ACHN (cell line): ENCODE measurements at places on chromosomes 1 and 21.

GRCh38 chr1:31667065-31667785 is 22.5 kb upstream of the PEF1 start:
- no peak for DNase-seq

DNA sequence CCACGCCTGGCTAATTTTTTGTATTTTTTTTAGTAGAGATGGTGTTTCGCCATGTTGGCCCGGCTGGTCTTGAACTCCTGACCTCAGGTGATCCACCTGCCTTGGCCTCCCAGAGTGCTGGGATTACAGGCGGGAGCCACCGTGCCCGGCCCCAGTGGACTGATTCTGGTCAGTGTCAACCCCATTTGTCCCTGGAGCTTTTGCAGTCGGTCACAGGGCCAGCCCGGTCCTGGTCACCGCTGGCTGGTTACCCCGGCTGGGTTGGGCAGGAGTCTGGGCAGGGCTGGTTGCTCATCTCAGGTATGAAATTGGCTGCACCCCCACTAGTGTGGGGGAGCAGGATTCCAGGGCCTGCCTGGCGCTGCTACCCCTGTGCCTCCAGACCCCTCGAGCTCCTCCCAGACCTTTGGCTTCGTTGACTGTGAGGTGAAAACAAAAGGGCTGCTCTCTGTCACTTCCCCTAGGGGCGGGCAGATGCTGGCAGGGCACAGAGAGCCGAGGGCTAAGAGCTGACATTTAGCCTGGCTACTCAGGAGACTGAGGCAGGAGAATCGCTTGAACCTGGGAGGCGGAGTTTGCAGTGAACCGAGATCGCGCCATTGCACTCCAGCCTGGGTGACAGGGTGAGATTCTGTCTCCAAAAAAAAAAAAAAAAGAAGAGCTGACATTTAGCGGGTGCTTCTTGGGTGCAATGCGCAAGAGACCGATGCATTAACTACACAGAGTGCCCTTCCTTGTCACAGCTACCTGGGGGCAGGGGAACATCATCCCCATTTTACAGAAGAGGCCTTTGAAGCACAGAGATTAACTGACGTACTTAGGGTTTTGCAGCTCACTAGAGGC is 10.6 kb downstream of the TNFRSF1B start:
- DNase-seq = no peak

GRCh38 chr1:9604836-9605235 is 16.1 kb downstream of the TMEM201 start:
- no peak for DNase-seq

GRCh38 chr21:20998886-20999285 is 677 bp downstream of the NCAM2 start:
- DNase-seq = no peak

GRCh38 chr21:16422702-16423101 is 692.9 kb downstream of the USP25 start:
- no peak for DNase-seq

- DNase-seq = no peak
These were observed 282.8 kb upstream of the PKN2 start for GRCh38 chr1:88401313-88401712.

- DNase-seq = no peak
These were observed 51.9 kb downstream of the LRRN2 start for GRCh38 chr1:204633665-204634064.

DNA sequence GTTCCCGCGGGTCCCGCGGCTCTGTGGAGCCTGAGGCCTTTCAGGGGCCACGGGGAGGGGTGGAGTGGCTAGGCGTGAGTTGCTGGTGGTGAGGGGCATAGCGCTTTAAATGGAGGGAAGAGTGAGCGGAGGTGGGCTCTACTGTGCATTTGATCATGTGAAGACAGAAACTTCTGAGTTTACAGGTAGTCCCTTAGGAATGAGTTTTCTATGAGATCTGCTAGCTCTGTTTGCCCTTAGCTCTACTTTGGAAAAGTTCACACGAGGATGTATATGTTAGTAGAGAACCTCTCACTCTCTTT is 593 bp downstream of the ST6GALNAC3 start:
- DNase-seq = no peak

- no peak for DNase-seq
These were observed 76.1 kb downstream of the SCCPDH start for GRCh38 chr1:246800356-246800755.

- no peak for DNase-seq
These were observed 35.3 kb upstream of the COL6A2 start for GRCh38 chr21:46062471-46063211.

DNA sequence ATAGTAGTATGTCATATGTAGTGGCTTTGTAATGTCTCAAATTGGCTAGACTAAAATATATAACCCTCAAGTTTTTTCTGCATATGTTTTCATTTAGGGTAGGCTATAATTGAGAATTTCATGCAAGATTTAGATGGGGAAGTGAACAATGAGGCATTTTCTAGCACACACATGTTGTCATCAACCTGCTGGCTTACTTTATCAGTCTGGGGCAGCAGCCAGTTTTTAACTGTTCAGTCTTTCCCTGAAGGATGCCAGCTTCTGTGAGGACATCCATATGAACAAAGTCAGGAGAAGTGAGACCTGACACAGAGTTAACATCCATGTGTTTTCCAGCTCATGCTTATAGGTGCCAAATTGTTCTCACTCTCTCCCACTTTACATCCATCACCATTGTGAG is 74.7 kb upstream of the OLFM3 start:
- DNase-seq = no peak

- DNase-seq = no peak
These were observed 17.8 kb downstream of the EGLN1 start for GRCh38 chr1:231404318-231404717.

GRCh38 chr21:22754746-22755145 is 1756.5 kb downstream of the NCAM2 start:
- no peak for DNase-seq

GRCh38 chr1:25028907-25029599 is 99.0 kb upstream of the RUNX3 start:
- no peak for DNase-seq

DNA sequence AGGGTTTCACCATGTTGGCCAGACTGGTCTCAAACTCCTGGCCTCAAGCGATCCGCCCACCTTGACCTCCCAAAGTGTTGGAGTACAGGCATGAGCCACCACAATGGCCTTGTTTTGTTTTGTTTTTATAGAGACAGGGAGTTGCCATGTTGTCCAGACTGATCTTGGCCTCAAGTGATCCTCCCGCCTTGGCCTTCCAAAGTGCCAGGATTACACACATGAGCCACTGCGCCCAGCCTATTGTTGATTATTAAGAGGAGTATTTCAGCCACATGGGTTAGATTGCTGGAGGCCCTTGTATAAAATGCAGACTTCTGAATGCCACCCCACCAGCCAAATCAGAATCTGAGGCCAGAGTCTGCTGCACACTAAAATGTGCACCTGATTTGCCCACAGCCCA is 57.2 kb upstream of the ANGPTL1 start:
- DNase-seq = no peak

GRCh38 chr1:21852282-21853130 is 40.4 kb downstream of the LDLRAD2 start:
- DNase-seq = no peak

GRCh38 chr1:167713330-167714081 is 8.3 kb upstream of the MPZL1 start:
- DNase-seq = no peak

- DNase-seq = no peak
These were observed 263.1 kb downstream of the CAMTA1 start for GRCh38 chr1:7048395-7048794.

DNA sequence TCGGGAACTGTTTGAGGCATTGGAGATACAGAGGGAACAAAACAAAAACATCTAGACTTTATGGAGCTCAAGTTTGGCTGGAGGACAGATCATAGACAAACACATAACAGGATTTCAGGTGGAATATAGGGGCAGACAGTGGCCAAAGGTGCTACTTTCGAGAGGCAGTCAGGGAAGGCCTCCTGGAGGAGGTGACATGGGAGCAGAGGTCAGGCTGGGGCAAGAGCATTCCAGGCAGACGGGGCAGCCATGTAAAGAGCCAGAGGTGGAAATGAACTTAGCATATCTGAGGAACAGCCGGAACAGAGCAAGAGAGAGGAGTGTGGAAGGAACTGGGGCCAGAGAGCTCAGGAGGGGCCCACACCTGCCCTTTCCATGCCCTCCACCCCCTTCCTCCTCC is 122.3 kb downstream of the DMRTB1 start:
- no peak for DNase-seq

DNA sequence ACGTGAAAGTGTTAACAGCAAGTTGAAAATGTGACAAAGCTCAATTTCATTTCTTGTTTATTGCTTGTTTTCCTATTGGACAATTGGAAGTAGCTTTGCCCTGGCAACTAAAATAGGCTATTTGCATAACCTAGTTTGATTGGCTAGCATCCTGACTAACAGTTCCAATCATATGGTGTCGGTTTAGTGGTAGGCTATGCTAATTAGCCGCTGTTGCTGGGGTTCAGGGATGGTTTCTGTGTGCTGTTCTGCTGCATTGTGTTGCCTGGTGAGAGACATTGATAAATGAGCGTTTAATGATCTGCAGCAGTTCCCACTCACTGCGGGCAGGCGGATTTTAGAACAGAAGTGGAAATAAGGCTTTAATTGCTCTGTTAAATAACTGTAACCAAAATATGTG is 68.5 kb downstream of the DYRK1A start:
- peak; percentile 89 for DNase-seq

- no peak for DNase-seq
These were observed 62.9 kb upstream of the LMO4 start for GRCh38 chr1:87265786-87266185.

- no peak for DNase-seq
These were observed 12.5 kb downstream of the H6PD start for GRCh38 chr1:9246841-9247785.

GRCh38 chr1:24481101-24481500 is 21.5 kb upstream of the RCAN3 start:
- DNase-seq = no peak

DNA sequence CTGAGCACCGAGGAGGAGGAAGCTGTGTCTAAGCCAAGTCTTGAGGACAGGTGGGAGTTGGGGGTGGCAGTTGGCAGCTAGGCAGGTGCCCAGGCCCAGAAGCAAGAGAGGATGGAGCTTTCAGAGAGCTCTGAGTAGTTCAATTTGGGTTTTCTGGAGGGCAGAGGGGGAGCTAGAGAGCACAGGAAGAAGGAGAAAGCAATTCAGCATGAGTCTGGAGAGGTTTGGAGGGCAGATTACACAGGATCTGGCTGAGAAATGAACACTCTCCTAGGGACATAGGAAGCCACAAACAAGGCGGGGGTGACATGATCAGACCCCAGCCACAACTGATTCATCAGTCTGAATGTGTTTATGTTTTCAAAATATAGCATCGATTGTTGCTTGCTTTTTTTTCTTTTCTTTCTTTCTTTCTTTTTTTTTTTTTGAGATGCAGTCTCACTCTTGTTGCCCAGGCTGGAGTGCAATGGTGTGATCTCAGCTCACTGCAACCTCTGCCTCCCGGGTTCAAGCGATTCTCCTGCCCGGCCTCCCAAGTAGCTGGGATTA is 23.8 kb downstream of the PTPRF start:
- DNase-seq = peak; percentile 53

DNA sequence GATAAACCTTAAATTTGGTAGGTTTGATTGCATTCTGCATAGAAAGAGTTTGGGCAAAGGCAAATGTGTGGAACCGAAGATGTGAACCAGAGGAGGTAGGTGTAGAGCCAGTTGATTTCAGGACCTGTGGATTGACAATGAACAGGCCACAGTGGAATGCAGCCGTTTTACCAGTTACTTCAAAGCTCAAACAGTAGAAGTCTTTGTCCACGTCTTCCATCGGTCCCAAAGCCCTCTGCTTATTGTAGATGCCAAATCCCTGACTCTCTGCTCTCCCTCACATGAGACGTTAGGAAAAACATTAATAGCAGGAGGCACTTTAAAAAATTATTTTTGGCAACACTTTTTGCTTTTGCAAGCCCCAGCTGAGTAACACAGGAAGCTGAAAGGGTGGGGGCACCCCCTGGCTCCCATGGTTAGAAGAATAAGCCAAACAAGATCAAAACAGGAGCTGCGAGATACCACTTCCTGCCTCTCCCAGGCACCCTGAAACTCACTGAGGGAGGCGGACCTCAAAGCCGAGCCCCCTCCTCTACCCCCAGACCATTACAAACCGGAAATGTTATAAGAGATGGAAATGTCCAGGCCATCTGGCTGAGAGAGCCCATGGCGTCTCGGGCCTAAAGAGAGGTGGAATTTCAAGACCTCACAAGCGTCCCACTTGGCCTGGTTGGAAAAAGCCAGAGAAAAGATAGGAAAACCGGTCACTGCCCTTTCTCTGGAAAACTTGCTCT is 13.5 kb downstream of the TRAF3IP3 start:
- no peak for DNase-seq

- no peak for DNase-seq
These were observed 22.8 kb downstream of the RAB4A start for GRCh38 chr1:229293528-229294204.

DNA sequence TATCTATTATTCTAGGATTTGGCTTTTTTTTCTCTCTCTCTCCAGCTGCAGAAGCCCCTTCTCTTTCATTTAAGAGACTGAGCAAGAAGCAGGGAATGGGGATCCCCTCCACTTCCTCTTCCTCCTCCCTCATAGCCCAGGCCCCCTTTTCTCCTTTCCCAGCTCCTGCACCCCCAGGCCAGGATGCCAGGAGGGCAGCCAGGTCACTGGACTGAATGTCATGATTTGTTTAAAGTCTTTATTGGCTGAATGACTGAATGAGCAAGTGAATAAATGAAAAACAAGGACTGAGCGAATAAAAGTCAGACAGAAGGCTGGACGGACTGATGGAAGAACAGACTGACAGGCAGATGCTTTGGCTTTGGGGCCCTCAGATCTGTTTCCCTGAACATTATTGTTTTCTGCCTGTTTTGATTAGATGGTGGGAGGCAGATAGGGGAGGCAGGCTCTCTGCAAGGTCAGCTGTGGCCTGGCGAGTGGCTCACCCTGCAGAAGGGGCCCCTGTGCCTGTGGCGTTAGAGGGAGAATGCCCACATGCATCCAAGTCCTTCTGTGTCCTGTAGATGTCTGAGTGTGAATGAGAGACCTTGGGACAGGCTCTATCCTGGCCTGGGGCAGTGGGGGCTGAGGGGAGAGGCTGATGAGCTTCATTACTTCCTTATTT is 20.3 kb upstream of the ADGRB2 start:
- DNase-seq = no peak

GRCh38 chr21:41611966-41612606 is 104.1 kb upstream of the TMPRSS2 start:
- DNase-seq = peak; percentile 17

GRCh38 chr1:53648516-53648915 is 90.4 kb downstream of the GLIS1 start:
- no peak for DNase-seq

GRCh38 chr1:5570931-5571330 is 421.3 kb downstream of the NPHP4 start:
- DNase-seq = no peak

DNA sequence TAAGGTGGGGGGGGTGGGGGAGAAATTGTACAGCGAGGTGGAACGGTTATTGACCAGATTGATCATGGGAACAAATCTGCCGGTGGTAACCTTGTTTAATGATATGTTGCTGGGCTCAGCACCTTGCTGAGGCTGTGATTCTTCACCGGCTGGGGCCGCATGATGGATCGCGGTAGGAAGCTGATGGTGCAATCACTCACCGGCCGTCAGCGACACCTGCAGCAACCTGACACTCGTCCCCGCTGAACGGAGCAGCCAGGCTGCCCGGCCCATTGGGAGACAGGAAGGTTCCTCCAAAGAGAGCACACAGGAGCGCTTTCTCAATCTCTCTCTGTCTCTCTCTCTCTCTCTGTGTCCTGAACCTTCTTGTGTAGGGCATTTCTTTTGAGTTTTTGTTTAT is 128.5 kb upstream of the RRP15 start:
- DNase-seq = no peak

- DNase-seq = peak; percentile 49
These were observed 121.2 kb upstream of the SLC44A3 start for GRCh38 chr1:94698759-94699502.
